ENCODE measurements at places on chromosomes 7 and 10.

- DNase-seq: peak; percentile 45
Measured at GRCh38 chr10:133442191-133442966, 11.4 kb upstream of the SCART1 start.

GRCh38 chr10:1127629-1128028 is 71.4 kb downstream of the WDR37 start:
- no peak for DNase-seq

- no peak for DNase-seq
Measured at GRCh38 chr7:55214707-55215106, 150.4 kb upstream of the LANCL2 start.

- DNase-seq: no peak
Measured at GRCh38 chr7:74068378-74069085, 15.1 kb upstream of the LIMK1 start.

DNA sequence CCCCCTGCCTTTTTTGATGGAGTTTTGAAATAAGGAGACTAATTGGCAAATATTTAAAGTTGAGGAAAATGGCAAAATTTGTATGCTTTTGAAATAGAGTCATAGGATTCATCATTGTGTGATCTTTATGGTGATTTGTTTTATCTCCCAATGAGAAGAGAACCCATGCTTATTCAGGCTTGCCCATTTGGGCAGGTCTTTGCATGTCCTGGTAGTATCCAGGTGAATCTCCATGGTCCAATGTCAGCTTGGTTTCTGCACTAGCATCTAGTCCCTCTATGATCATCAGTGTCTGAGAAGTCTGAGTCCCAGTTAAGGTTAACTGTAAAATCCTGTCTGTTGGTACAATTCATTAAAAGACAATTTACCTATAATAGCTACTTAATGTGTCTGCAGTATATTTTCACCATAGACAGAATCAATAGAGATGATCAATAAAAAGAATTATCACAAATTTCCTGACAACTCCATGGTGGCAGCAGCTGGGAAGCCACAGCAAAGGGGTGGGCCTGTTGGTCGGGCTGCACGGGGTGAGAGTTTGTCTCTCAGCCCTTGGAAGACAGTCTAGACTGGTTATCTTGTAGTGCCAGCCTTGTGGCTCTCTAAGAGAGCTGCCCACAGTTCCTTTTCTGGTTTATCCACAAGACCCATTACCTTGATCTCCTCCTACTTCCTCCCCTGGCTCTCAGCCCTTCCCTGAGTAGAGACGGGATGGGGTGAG is 22.2 kb upstream of the BMPER start:
- no peak for DNase-seq

DNA sequence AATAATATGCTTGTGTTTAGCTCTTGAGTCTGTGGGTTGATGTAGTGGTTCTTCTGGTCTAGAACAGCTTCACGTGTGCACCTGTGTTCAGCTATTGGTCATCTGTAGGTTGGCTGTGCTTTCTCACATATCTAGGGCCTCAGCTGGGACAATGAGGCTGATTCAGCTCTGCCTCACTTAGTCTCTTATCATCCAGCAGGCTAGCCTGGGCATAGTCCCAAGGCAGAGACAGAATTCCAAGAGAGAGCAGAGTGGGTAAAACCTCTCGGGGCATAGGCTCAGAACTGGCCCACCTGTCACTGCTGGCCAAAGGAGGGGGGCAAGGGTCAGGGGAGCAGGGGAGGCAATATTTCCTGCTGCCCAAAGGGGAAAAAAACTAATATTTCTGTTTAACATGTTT is 32.0 kb upstream of the MXI1 start:
- DNase-seq: no peak

DNA sequence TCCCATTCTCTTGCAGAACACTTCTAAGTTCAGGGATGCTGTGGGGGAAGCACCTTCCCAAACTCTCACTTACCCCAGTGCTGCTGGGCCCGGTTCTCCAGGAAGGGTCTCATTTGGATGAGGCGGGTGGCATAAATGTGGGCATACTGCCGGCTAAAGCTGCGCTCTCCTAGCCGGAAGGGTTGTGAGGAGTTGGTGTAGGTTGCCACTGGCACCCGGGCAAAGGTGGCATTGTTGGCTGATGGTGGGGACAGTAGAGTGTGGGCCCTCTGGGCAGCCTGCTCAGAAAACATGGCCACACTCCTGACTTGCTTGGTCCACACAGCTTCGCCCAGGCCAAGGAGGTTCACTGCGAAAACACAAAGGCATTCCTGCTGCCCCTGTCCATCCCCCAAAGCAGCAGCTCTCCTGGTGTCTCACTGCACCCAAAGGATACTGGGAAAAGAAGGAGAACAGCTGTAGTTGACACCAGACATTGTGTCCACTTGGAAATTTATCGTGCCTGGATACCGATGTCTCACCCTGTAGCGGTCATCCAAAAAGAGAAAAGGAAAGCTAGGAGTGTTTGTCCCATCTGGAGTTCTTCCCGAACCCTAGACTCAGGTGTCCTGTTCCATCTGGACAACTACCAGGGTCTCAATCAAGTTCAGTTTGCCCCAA is 1.5 kb downstream of the POLD2 start:
- no peak for DNase-seq

All from activated naive CD4-positive, alpha-beta T cell treated with Interleukin-2 at 50 U/mL for 16 hours (primary cell).